ENCODE measurements at places on chromosomes 5 and 9.

GRCh38 chr9:72131206-72131605, 18.0 kb upstream of the GDA start:
- no peak for DNase-seq

DNA sequence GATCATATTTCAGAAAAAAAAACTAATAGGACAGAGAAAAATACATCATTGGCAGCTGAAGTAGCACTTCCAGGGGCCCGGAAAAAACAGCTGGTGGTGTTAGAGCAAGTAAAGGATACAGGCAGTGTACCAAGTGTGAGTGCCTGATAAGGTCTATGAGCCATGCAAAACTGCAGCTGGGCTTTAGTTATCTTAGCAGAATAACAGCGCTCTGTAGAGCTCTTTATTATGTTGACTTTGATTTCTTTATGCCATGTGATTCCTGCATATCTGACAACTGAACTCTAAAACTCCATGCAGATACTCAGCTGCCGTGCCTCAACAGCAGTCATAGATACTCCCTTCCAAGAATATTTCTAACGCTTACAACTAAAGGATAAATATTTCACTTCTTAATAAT, 119.5 kb downstream of the CAAP1 start:
- DNase-seq, result no peak

- DNase-seq, result no peak
These were observed 24.6 kb downstream of the CDHR2 start for GRCh38 chr5:176573564-176574296.

DNA sequence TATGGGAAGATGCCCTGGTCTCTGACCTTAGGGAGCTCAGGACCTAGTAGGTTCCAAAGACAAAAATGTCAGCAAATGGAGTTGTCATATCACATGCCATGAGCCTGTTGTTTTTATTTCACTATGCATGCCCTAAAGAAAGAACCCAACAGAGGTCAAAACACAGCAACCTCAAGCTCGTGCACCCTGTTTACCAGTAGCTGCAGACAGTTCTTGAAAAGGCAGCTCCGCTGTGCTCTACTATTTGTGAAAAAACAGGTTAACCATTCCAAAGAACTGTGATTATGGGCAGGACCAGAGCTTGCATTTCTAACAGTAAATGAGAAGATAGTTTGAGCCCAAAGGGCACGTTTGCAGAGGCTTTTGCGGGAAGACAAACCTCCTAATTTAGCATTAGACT, 22.8 kb downstream of the ITK start:
- DNase-seq, result no peak

GRCh38 chr5:131423056-131423455, 159.2 kb downstream of the CDC42SE2 start:
- DNase-seq, result no peak

DNA sequence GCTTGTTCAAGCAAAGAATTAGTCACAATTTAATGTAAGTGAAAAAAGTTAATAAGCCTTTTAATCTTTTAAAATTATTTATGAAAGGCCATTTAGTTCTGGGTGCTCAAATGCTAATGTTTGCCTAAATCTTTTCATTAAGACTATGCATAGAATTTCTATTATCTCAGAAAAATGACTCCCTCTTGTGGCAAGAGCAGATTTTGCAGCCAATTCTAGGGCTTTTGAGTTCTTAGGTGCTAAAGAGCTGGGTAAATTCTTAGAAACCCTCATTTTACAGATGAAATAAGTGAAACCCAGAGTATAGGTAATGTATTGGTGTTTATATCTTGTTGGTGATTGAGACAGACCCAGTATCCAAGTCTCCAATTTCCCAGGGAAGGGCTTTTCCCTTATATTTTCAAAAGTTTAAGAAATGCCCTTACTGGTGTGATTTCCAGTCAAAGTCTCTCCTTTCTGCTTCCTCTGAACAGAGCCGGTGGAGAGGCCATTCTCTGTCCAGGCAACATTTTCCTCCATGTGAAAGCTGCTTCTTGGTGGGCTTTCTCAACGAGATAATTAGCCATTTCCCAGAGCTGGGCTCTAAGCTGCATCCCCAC, 24.1 kb upstream of the PCSK5 start:
- DNase-seq, result no peak

DNA sequence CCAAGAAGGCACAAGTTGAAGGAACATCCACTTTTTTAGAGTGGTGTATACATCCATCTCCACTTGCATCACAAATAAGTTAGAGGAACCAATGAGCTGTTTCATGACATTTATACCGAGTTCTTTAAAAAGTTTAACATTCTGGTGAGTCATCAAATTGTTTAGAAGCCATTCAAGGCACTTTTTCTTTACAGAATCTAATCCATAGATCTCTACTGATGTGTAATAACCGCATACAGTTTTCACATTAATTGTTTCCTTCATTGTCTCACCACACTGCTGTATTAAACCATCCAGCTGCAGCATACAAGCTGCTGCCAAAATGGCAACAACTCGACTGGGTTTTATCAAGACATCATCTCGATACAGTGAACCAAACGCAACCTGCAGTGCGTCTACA, 744 bp downstream of the GMCL2 start:
- DNase-seq, result no peak

GRCh38 chr9:16126042-16126441, 573.2 kb downstream of the CCDC171 start:
- no peak for DNase-seq

DNA sequence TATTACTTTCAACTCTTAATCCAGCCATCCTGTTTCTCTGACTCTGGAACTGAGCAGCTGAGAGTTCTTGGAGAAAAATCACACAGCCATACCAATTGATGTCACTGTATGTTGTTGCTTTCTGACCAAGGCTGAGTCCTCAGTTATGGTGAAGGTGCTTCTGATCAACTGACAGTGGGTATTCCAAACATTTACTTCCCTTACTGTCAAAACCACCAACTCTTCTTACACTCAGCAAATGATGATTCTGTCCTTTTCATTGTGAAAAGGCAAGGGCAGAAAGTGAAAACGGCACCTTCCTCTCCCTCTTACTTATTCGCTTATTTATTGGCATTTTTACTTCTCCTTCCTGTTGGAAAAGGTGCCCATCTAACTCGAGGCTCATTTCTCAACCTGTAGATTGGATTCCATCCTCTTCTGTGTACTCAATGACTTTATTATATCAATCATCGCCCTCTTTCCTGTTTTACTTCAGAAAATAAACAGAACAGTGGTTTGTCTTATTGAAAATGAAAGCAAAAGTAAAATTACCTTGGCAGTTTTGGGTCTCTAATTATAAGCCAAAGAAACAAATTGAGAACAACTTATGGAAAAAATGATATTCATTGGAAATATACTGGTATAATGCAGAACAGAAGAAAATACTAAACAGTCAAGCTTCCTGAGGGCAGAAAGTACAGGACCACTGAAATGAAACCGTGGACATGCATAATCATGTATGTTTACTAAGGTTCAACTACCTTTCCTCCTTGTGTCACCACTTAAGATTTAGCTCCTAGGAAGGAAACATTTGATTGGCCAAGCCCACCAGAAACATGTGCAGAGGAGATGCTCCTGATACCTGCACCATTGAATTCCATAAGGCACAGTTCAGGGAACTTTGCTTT, 104.5 kb upstream of the CHD1 start:
- DNase-seq, result no peak

GRCh38 chr5:99544356-99544755, 615.5 kb upstream of the CHD1 start:
- no peak for DNase-seq

DNA sequence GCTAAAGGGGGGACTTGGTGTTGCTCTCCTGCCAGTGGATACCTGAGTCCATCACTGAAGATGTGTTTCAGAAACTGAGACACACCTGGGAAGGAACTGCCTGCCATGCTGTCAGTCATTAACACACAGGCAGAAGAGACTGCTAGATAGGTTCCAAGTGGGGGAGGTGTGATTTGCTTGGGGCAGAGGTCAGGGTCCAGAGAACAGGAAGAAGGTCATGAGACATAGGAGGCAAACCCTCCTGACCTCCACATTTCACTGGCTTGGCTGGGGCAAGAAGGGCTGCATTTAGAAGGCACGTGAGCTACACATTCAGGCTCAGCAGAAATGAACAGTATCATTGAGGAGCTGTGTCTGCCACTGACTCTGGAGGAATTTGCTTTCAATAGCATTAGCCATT, 215.8 kb downstream of the HSPA4 start:
- DNase-seq, result no peak

DNA sequence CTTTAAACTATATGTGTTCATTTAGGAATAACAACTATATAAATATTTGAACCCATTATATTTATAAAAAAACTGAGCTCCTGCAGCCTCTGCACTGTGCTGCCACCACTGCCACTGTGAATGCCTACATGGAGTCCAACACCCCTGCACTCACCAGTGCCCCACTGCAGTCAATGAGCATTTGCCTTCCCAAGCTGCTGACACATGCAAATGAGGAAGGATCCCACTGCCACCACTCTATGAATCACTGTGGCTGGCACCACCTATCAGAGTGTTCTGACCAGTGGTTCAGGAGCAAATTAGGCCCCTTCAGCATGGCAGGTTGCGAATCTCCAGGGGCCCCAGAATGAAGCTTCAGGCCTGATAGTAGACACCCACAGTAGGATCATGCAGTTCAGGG, 9.1 kb downstream of the IFNA5 start:
- DNase-seq, result no peak

- no peak for DNase-seq
These were observed 11.0 kb downstream of the BSPRY start for GRCh38 chr9:113360242-113360842.

DNA sequence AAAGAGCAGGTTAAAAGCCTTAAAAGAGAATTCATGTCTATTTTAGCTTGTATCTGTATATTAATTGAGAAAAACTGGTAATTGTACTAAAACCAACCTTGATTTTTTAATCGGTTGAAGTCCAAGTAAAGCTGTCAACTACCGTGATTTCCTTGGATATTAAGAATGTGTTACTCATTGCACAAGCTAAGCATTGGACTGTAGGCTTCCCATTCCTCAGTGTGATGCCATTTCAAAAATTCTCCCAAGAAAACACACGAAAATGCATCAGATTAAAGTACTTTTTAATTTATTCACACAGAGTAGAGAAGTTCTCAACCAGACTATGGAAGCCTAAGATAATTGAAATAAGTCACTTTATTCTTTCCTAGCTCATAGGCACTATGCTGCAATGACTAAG, 761.4 kb upstream of the TYRP1 start:
- no peak for DNase-seq

- no peak for DNase-seq
These were observed 99.9 kb downstream of the PRR16 start for GRCh38 chr5:120564013-120564412.

DNA sequence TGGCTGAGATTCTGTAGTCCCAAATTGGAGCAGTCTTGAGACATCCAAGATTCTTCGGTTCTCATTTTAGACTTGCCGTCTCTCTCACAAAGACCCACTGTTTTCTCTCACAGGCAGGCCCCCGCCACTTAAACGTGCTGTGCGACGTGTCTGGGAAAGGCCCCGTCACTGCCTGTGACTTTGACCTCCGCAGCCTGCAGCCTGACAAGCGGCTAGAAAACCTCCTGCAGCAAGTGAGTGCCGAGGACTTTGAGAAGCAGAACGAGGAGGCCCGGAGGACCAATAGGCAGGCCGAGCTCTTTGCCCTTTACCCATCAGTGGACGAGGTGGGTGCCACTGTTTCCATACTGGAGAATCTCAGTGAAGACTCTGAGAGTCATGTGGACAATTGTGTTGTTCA, 97.2 kb downstream of the DOCK8 start:
- no peak for DNase-seq

- DNase-seq, result no peak
These were observed 92.5 kb downstream of the MSX2 start for GRCh38 chr5:174816858-174817257.

DNA sequence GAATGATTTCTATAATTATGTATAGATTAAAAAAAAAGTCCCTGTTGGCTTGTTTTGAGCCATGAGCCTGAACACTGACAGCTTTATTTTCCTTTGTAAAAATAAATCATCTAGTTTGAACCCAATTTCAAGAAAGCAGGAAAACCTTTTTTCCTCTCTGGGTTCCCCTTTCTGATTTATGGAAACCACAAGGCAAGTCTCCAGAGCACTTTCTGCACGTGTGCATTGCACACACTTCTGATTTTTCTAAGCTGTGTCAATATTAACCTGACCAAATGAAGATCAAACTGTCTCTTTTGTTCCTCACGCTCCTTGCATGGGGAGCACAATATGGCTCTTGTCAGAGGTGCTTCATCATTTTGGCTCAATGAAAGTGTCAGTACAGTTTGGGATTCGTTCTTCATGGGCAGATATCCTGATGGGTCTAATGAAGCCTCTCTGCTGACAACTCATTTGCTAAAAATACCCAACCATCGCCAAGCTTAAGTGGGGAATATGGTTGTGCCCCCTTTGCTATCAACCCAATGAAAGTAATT, 39.2 kb upstream of the PCA3 start:
- no peak for DNase-seq

DNA sequence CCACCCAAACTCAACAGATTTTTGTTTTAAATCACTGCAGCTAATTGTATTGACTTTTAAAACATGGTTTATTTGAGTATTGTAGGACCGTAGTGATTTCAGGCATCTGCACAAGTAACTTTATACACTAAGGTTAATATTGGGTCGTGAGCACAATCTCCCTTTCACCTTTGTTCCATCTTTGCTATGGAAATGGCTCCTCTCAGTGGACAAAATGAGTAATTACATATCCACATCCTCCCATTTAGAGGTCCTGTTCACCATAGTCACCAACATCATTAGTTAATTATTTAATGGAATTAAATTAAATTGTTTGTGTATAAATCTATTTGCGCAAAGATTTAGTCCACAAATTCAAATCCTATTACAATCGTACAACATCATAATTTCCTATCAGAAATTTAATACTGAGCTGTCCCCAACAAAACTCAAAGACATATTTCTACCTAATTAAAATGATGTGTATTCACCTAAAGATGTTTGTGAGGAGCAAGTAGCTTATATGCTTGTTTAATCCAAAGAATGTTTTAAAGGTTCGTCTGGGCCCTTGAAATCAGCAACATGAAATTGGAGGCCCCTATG, 173.0 kb upstream of the DAPK1 start:
- no peak for DNase-seq

- no peak for DNase-seq
These were observed 286.3 kb downstream of the NNT start for GRCh38 chr5:43889233-43889632.

GRCh38 chr9:91756510-91756780, 193.6 kb downstream of the ROR2 start:
- DNase-seq, result peak; percentile 60

Measured in left forelimb (tissue), 1 donor.